A673 (cell line): ENCODE measurements at places on chromosomes 12 and 14.

DNA sequence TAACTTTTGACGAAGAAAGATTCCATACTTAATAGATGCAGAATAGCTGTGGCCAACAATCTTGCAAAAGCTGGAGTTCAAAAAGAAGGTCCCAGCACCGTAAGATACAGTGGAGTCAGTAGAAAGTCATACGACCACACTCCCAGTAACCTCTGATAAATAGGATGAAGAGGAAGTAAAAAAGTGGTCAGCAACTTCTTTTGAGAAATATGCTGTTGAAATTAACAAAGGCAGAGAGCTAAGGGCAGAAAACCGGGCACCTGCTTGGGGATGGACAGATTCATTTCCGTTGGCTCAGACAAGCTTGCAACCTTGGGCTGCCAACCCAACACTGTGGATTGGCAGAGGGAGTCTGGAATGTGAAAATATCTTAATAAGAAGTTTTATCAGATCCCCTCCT, 40.0 kb downstream of the BTG1 start:
- DNase-seq = no peak

GRCh38 chr12:119115296-119115905, 63.3 kb upstream of the HSPB8 start:
- peak; percentile 66 for DNase-seq

DNA sequence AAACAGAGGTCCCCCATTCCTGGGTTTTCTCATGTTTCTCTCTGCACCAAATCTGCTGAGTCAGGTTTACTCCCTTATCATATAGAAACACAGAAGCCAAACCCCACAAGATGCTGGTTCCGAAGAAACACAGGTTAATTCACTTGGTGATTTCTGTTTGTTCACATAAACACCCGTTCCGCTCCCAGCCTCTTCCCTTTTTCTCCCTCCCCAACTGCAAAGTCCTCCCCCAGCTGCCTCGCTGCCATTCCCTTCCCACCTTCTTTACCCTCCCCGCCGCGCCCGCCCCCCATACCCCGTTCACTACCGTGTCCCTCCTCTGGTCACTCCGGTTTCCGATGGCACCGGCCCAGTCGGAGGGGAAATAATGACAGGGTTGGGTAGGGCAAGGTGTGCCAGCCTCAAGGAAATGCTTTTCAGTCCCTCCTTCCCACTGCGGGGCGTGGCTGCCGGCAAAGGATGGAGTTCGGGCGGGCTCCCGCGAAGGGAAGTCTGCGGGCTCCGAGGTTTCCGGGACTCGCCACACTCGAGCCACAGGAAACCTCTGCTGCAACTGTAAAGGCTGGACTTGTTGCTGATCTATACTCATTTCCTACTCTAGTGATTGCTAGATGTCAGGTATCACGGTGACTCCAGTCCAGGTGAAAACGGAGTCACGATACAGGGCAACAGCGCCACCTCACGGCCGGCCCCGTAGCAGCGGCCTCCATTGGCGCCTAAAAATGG, at the start of gene STYK1:
Gene STYK1 (minus strand): TSS at position 394 of the 726 bp plus-strand sequence. CDS start 39,434 bp downstream, outside the sequence.
- peak; percentile 70 for DNase-seq

DNA sequence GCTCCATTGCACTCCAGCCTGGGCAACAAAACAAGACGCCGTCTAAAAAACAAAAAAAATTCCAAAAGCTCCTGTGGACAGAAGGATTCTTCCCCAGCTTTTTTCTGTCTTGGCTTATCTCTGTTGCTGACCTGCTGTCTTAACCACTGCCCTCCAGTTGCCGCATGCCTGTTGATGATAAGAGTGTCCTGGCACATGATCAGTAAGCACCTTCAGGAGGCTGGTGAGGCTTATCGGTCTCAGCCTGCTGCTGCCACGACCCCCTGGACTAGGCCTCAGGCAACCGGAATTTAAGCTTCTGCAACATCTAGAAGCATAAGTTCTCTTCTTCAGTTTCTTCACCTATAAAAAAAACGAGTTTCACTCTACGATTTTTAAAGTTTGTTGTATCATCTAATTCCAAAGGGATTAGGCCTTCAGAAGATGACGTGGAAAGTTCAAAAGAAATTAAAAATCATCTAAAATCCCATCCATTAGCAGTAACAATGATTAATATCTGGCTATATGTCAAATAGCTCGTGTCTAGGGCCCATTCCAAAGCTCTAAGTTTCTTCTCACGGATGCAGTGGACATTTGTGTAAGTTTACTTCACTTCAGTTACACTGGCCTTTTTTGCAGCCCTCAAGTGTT, 46.4 kb downstream of the RESF1 start:
- DNase-seq = no peak

- DNase-seq = no peak
Observed at GRCh38 chr14:99941211-99941610, 124.0 kb upstream of the EVL start.
